HuH-7 (cell line): ENCODE measurements at places on chromosomes 5 and 9.

GRCh38 chr9:107810461-107810961, 320.9 kb upstream of the KLF4 start:
- DNase-seq = no peak

- DNase-seq = no peak
These were observed 145.7 kb upstream of the TRIM32 start for GRCh38 chr9:116541402-116541801.

DNA sequence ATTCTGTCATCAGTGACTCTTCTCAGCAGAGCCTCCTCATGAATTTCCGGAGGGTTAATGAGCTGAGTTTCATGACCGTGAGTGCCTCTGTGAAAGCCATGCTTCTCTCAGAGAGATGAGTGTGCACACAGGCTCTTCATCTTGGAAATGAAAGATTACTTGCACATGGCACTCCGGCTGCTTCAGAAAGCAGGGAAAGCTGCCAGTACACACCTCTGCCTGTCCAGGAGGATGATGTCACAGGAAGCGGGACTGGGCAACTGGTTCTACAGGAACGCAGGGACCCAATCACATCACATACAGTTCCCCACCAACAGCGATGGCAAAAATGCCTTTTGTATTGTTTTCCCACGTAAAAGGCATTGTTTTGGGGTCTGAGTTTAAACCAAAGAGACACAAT, 286.0 kb upstream of the DAP start:
- no peak for DNase-seq

DNA sequence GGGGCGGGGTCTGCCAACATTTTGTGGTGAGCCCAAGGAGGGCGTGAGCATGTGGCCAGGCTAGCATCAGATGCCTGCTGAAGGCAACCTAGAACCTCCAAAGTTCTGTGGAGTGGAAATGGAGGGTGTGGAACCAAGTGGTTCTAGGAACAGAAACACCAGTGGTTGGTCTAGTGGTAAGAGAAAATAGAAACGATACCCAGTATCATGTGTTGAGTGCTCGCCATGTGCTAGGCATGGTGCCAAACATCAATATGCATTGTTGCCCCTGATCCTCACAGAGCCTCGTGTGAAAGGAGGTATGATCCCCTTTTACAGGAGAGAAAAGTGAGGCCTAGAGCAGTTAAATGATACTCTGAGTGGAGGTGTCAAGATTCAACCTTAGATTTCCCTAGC, 31.5 kb upstream of the MVB12B start:
- DNase-seq = no peak

GRCh38 chr9:125700791-125701190, 6.2 kb downstream of the MAPKAP1 start:
- DNase-seq = no peak

GRCh38 chr9:137051145-137051724, 2.6 kb downstream of the ENTPD2 start:
- no peak for DNase-seq
